H1 (cell line): ENCODE measurements at places on chromosomes 6 and 20. TPM values are rescaled to one million over a fixed set of nuclear protein-coding genes. Genes with fewer than 3 reads are reported as not detected.
A peak's percentile ranks its signal among the peaks of the same experiment; 100 is the strongest.

- H3K27ac ChIP-seq: peak overlapping the region; percentile 73
- H3K4me1 ChIP-seq: no peaks in the 10 kb centered on the region
- peak overlapping the region; percentile 59 for H3K4me3 ChIP-seq
- H3K27me3 ChIP-seq: no peaks in the 10 kb centered on the region
- peaks cover 31% of the 10 kb centered on the region for H3K36me3 ChIP-seq
These were observed 516 bp downstream of the GTPBP2 start for GRCh38 chr6:43628393-43629103.

DNA sequence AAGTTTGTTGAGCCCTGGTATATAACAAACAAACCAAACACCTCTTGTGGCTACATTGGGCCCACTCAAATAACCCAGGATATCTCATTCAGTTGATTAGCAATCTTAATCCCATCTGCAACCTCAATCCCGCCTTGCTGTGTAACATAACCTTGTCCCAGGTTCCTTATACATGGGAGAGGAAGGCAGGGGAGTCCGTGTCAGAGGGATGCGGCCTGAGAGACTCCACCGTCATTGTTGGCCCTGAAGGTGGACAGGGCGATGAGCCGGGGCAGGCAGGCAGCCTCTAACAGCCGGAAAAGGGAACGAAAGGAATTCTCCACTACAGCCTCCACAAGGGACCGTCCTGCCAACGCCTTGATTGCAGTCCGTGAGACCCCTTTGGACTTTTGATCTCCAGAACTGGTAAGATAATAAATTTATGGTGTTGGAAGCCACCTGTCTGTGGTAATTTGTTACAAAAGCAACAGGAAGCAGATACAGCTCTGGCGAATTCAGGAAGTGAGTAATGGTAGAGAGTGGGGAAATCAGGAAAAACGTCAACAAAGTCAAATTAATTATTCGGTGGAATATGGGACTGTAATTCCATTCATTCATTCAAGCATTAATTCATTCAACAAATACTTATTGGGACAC is 124.5 kb upstream of the SALL4 start:
- DNase-seq: no peak
- H3K27ac ChIP-seq: no peak overlapping the region
- no peak overlapping the region for H3K4me3 ChIP-seq
- H3K27me3 ChIP-seq: no peaks in the 10 kb centered on the region
- H3K4me1 ChIP-seq: no peaks in the 10 kb centered on the region

GRCh38 chr6:47599512-47599911 is 98.9 kb upstream of the ADGRF4 start:
- H3K4me1 ChIP-seq: no peaks in the 10 kb centered on the region
- no peaks in the 10 kb centered on the region for H3K27me3 ChIP-seq
- peaks cover 28% of the 10 kb centered on the region for H3K36me3 ChIP-seq

GRCh38 chr6:64733433-64733832 is 973.6 kb downstream of the EYS start:
- no peak for DNase-seq
- no peak overlapping the region for H3K4me3 ChIP-seq
- H3K27ac ChIP-seq: no peak overlapping the region
- H3K27me3 ChIP-seq: no peaks in the 10 kb centered on the region
- no peaks in the 10 kb centered on the region for H3K4me1 ChIP-seq

DNA sequence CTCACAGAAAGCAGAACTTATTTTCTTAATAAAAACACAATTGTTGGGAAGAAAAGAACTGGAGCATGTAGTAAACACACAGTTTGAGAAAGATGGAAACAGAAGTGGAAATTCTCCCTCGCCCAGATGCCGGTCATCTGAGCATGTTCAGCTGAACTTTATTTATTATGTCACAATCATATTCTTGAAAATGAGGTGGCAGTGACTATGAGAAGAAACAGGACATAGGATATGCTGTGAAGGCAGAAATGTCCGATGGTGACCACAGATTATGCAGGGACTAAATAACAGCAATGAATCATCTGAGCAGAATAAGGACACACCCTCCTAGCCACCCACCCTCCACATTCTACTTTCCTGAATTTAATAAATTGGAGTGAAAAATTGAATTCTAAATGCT is 425.3 kb upstream of the NOX3 start:
- no peaks in the 10 kb centered on the region for H3K27me3 ChIP-seq
- H3K36me3 ChIP-seq: no peaks in the 10 kb centered on the region
- H3K4me1 ChIP-seq: no peaks in the 10 kb centered on the region
- no peak for DNase-seq

DNA sequence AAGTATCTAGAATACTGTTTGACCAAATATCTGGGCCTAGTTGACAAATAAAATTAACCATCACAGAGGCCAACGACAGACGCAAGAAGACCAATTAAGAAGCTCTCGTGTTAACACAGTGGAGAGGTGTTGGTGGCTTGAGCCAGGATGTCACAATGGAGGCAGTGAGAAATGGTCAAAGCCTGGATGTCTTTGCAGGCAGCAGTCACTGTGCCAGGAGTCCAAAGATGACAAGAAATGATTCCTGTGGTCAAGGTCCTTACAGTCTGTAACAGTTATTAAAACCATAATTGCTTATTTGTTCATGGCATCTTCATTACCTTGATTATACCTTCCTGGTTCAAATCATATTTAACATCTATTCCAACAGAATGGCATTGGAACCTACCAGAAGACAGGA is 91.3 kb upstream of the EDN1 start:
- DNase-seq: no peak
- no peak overlapping the region for H3K27ac ChIP-seq
- peaks cover 8% of the 10 kb centered on the region for H3K4me1 ChIP-seq
- no peak overlapping the region for H3K4me3 ChIP-seq
- H3K36me3 ChIP-seq: no peaks in the 10 kb centered on the region

- H3K36me3 ChIP-seq: no peaks in the 10 kb centered on the region
- peaks cover 2% of the 10 kb centered on the region; the same call in 1 of the 2 replicates for H3K4me1 ChIP-seq
- no peak overlapping the region for H3K27ac ChIP-seq
- no peaks in the 10 kb centered on the region for H3K27me3 ChIP-seq
- no peak overlapping the region for H3K4me3 ChIP-seq
These were observed 6.4 kb upstream of the TXNDC5 start for GRCh38 chr6:7916959-7917358.

- no peaks in the 10 kb centered on the region for H3K27me3 ChIP-seq
- H3K4me3 ChIP-seq: no peak overlapping the region
- H3K4me1 ChIP-seq: no peaks in the 10 kb centered on the region
- DNase-seq: no peak
These were observed 21.9 kb downstream of the BHLHE23 start for GRCh38 chr20:62984666-62985443.

GRCh38 chr6:44284867-44285266 is 14.6 kb downstream of the TMEM151B start:
- H3K27ac ChIP-seq: no peak overlapping the region
- H3K4me1 ChIP-seq: no peaks in the 10 kb centered on the region

DNA sequence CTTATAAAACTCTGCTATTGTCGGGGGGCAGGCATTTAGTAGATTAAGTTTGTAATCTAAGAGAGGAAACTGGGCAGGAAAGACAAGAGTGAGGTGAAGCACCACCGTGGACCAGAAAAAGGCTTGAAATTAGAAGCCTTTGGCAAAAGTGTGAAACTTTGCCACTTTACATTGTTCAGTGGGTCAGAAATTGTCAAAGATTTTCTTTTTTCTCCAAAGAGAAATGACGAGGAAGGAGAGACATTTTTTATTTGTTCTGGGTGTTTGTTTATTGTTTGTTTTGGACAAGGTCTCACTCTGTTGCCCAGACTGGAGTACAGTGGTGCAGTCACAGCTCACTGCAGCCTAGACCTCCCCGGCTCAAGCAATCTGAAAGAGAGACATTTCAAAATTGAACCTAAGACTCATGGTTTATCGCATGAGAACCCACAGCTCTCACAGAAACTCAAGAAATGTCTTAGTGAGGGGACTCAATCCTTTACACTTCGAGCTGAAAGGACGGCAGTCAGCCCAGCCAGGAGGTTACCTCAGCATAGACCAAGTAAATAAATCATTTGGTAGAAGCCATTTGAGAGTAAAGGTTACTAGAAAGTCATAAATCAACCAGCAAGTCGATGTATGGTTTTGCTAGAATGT is 262.8 kb upstream of the TAB2 start:
- no peak overlapping the region for H3K4me3 ChIP-seq
- H3K27ac ChIP-seq: no peak overlapping the region
- no peaks in the 10 kb centered on the region for H3K36me3 ChIP-seq
- H3K4me1 ChIP-seq: no peaks in the 10 kb centered on the region
- no peak for DNase-seq
- no peaks in the 10 kb centered on the region for H3K27me3 ChIP-seq

GRCh38 chr6:9020001-9020400 is 584.7 kb upstream of the SLC35B3 start:
- H3K4me3 ChIP-seq: no peak overlapping the region
- no peak overlapping the region for H3K27ac ChIP-seq
- H3K4me1 ChIP-seq: no peaks in the 10 kb centered on the region
- no peaks in the 10 kb centered on the region for H3K36me3 ChIP-seq

GRCh38 chr6:160285541-160286105 is 27.0 kb upstream of the SLC22A2 start:
- H3K4me3 ChIP-seq: no peak overlapping the region
- H3K27ac ChIP-seq: no peak overlapping the region
- DNase-seq: no peak
- H3K36me3 ChIP-seq: no peaks in the 10 kb centered on the region
- no peaks in the 10 kb centered on the region for H3K4me1 ChIP-seq
- no peaks in the 10 kb centered on the region for H3K27me3 ChIP-seq

DNA sequence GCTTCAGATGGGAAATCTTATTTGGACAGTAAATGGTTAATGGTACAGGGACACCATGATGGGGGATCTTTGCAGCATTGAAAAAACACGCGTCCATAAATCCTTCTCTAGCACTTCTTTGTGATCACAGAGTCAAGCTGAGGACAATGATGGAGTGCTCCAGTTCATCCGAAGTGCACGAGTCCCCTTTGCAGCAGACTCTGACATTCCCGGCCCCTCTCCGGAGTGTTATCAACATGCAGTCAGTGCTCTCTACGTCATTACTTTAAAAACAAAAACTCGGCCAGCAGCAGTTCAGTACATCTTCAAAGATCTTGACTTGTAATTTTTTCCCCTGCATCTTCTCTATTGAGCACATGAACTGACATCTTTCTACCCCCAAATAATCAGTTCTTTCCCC is 185.5 kb upstream of the AKAP12 start:
- H3K4me3 ChIP-seq: no peak overlapping the region
- DNase-seq: no peak
- H3K4me1 ChIP-seq: no peaks in the 10 kb centered on the region
- peaks cover 3% of the 10 kb centered on the region; the same call in 1 of the 2 replicates for H3K36me3 ChIP-seq
- no peak overlapping the region for H3K27ac ChIP-seq
- H3K27me3 ChIP-seq: no peaks in the 10 kb centered on the region

GRCh38 chr6:159464816-159465215 is 228.2 kb downstream of the SOD2 start:
- H3K27ac ChIP-seq: no peak overlapping the region
- DNase-seq: no peak
- H3K36me3 ChIP-seq: no peaks in the 10 kb centered on the region
- H3K4me3 ChIP-seq: no peak overlapping the region
- H3K27me3 ChIP-seq: no peaks in the 10 kb centered on the region
- H3K4me1 ChIP-seq: no peaks in the 10 kb centered on the region

DNA sequence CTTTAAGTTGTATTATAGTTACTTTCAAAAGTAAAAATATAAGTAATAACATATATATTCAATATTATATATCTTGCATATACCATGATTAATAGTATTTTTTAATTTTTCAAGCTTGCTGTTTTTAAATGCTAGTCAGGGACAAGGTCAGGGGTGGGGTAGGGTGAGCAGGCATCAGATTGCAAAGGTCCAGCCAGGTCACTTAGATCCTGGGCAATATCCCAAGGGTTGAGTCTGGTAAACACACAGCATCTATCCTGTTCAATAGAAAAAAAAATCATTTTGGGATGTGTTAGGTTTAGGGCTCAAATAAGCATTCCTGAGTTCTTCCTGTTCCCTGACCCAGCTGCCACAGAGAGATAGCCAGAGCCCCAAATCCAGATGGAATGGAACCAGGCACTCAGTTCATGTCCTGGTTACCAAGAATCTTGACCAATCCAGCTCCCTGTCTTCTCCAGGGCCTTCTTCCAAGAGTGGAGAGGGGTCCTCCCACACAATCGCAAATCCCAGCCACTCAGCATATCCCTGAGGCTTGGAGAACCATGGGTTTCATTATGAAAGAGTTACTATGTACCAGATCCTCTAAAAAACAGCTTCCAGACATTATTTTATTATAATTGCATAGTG is 134.9 kb upstream of the TOP1 start:
- no peak overlapping the region for H3K27ac ChIP-seq
- no peaks in the 10 kb centered on the region for H3K36me3 ChIP-seq
- no peaks in the 10 kb centered on the region for H3K27me3 ChIP-seq
- DNase-seq: no peak
- no peak overlapping the region for H3K4me3 ChIP-seq

GRCh38 chr6:56334937-56335336 is 87.6 kb upstream of the COL21A1 start:
- no peak overlapping the region for H3K27ac ChIP-seq
- no peaks in the 10 kb centered on the region for H3K36me3 ChIP-seq
- DNase-seq: no peak
- H3K4me1 ChIP-seq: no peaks in the 10 kb centered on the region

GRCh38 chr6:158852312-158853071 is 33.3 kb upstream of the EZR start:
- peak overlapping the region; percentile 46 for H3K4me3 ChIP-seq
- DNase-seq: no peak
- no peaks in the 10 kb centered on the region for H3K27me3 ChIP-seq

DNA sequence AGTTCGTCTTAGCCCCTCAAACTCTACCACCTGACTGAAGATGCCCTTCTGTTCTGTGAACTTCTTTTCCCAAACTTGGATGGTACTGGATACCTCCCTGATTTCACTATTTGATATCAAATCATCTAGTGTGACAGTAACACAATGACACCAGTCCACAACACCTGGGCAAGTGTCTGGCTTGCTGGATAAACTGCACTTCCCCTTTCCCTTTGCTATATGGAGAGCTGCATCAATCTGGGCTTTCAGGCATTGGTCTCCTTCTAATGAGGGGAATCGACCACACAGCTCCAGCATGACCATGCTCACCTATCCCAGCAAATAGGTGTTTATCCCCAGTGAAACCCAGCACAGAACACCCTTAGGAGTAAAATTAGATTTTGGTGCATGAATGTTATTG is 3.1 kb downstream of the F13A1 start:
- DNase-seq: no peak
- no peaks in the 10 kb centered on the region for H3K27me3 ChIP-seq
- no peaks in the 10 kb centered on the region for H3K36me3 ChIP-seq

DNA sequence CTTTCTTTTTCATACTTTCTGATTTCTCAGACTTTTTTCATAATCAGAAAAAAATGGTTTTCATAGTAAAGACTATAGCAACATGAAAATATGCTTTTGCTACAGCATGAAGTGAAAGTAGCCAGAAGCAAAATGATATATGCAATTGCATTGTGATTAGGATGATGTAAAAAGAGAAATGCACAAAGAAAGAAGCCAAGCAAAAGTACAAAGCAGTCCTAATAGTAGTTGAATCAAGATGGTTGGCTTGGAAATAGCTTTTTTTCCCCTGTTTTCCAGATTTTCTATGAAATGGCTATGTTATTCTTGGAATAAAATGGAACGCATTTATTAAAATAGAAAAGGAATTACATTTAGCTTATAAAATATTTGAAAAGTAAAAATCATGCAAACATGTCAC is 77.3 kb downstream of the SEL1L2 start:
- no peak overlapping the region for H3K4me3 ChIP-seq
- H3K36me3 ChIP-seq: no peaks in the 10 kb centered on the region
- no peak for DNase-seq
- H3K27me3 ChIP-seq: no peaks in the 10 kb centered on the region
- H3K27ac ChIP-seq: no peak overlapping the region

FNDC1 gene
- total RNA-seq: 0.30 and 0.42 TPM in 2 replicates

UNC5CL gene
- total RNA-seq: 1.3 and 1.4 TPM in 2 replicates

FILIP1 gene
- total RNA-seq: 5.0 and 5.7 TPM in 2 replicates

BEND6 gene
- 1.9 and 2.1 TPM in 2 replicates for total RNA-seq

CPNE1 gene
- 294 and 299 TPM in 2 replicates for total RNA-seq

PRL gene
- total RNA-seq: not detected in 2 replicates

ARFGEF3 gene
- total RNA-seq: 22.9 and 23.2 TPM in 2 replicates

SLCO4A1 gene
- total RNA-seq: 18.2 and 18.5 TPM in 2 replicates
